Stimulated activated effector memory CD8-positive, alpha-beta T cell treated with anti-CD3 and anti-CD28 coated beads, Interleukin-12 subunit alpha, Interleukin-12 subunit beta, amount 100 ng/mL, for 72 hours (primary cell): ENCODE measurements at places on chromosomes 6 and 20.

- DNase-seq: no peak
Observed at GRCh38 chr6:125486881-125487280, 185.1 kb upstream of the HDDC2 start.

GRCh38 chr6:109373331-109373730 is 8.9 kb downstream of the CD164 start:
- peak; percentile 67 for DNase-seq

DNA sequence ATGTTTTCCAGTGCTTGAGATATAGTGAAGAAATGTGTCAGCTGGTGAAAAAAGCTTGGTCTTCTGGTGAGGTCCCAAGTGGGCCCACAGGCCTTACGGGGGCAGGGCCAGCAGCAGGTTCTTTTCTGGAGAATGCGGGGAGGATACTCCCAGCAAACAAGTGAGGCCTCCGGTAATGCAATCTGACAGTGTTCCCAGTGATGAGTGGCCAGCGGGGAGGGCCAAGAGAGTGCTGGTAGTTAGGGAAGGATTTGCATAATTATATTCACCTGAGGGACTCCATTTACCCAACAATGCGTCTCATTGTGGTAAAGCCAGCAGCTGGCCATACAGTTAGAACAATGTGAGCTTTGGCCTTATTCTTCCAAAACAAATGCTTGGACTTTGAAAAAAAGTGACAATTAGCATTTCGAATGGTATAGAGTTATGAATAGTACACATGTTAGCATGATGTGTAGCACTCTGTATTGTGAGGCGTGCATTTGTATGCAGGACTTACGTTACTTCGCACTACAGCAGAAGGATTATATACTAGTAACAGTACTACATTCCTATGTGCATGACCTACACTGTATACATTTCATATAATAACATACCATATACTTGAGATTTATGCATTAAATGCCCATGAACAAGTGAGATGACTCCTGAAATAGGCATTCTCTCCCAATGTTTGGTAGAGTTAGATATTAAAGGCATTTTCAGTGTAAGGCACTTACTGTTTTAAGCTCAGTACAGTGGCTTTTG is 69.8 kb downstream of the MYB start:
- DNase-seq: no peak

GRCh38 chr20:34708621-34709043 is 4.5 kb downstream of the TP53INP2 start:
- no peak for DNase-seq

- DNase-seq: no peak
Observed at GRCh38 chr6:13831615-13832014, 17.3 kb upstream of the MCUR1 start.

- DNase-seq: no peak
Observed at GRCh38 chr6:7512320-7512719, 29.2 kb upstream of the DSP start.

GRCh38 chr6:163738304-163738703 is 323.8 kb downstream of the QKI start:
- no peak for DNase-seq

DNA sequence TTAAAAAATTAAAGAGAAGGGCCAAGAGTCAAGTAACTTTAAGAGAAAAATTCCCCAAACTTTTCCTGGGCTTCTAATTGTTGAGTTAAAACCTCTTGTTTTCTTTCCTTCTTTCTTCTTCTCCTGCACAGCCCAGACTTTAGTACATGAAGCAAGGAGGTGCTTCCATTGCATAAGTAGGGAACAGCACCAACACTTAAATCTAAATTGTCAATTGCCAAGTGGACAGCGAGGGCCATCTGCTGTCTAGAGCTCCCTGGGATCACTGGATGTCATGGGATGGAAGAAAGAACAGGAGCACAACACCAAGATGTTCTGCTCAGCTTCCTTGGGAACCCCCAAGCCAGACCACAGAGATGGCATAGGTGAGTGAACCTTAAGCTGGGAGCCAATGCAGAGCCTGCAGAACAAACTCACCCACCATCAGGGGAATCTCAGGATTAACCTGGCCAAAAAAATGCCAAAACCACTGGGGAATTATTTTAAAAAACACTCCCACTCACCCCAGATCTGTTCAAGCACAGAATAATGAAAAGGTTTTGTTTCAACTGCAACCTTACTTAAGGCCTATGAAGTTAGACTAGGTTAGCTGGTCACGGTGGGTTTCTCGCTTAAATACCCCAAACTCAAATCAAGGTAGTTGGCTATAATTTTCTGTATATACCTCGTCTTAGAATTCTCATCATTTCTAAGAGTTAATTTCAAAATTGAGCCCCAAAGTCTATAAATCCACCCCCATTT is 67.8 kb downstream of the TNFRSF21 start:
- no peak for DNase-seq
